WTC11 (cell line): ENCODE measurements at places on chromosomes 6 and 20.

GRCh38 chr6:95159557-95159956 lies 417.8 kb upstream of the MANEA start:
- no peak for DNase-seq

DNA sequence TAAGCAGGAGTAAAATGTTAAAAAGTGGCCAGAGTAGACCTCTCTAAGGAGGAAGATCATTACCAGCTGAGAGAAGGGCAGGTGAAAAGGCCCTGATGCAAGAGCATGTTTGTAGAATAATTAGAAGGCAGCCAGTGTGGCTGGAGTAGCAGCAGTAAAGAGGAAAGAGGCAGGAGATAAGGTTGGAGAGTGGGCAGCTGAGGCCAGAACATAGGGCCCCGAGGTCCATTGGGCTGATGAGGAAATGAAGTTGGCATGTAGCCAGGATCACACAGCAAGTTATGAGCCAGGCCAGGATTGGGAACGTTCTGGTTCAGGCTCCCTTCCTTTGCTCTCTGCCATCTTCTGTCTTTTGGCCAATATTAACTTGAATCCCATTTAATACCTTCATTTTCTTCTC lies 51.6 kb downstream of the RALY start:
- no peak for DNase-seq

DNA sequence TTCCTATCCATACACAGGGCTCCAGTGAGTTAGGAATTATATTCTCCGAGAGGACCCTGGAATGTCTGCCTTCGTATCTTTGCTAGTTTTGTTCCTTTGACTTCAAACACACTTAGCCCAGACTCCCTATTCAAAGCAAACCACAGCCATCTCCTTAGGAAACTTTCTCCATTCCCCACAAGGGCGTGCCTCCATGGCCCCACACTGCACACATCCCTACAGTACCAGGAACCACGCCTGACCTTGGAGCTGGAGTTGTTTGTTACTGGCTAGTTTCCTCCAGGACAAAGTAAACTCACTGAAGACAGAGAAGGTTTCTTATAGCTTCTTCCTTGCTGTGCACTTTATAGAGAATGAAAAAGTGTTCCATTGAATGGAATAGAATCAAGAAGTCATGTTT lies 412.8 kb upstream of the AGPAT4 start:
- no peak for DNase-seq

DNA sequence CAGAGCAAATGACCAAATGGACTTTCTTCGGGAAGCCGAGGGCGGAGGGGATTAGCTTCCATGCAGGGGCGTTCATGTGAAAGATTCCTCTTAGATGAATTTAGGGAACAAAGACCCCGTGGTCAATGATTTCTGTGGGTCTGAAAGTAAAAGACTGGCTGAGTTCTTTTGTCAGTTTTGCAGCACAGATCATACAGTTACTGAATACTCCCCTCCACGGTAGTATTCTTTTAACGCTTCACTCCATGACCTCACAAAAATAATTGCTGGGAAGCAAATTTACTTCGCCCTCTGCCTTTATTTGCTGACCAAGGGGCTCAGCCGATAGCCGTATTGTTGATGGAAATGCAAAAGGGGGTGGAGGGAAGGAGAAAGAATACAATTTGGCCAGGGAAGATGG lies 86.0 kb upstream of the SALL4 start:
- DNase-seq = no peak

DNA sequence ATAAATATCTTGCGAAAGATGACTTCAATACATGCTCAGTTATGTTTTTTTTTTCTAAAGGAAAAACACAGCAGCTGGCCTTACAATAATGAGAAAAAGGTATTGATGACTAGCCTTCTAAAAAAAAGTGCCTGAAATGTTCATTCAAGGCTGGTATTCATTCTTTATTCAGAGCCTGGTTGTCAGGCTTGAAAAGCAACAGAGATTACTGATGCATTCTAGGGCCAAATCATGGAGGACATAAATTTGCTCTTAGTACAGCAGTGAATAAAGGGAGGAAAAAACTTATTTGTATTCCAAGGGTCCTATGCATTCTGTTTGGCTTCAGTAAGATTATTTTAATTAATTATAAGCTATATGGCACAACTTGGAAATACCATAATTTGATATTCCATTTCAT lies 83.5 kb downstream of the WASF1 start:
- DNase-seq = no peak

DNA sequence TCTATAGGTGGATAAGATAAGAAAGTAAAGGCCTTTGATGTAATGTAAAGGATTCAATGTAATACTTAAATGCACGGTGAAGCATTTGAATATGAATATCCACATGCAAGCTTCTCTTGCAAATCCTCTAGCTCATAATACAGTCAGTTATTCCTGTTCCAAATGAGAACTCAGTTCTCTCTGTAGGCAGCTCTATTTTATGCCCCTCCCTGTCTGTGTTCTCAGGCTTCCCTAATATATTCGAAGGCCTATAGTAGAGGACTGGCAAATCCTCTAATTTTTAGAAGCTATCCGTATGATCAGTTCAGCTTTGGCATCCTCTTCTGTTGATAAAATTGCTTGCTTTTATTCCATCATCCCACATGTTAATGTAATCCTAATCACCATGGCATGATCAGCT lies 200.2 kb downstream of the UBE3D start:
- DNase-seq = no peak

DNA sequence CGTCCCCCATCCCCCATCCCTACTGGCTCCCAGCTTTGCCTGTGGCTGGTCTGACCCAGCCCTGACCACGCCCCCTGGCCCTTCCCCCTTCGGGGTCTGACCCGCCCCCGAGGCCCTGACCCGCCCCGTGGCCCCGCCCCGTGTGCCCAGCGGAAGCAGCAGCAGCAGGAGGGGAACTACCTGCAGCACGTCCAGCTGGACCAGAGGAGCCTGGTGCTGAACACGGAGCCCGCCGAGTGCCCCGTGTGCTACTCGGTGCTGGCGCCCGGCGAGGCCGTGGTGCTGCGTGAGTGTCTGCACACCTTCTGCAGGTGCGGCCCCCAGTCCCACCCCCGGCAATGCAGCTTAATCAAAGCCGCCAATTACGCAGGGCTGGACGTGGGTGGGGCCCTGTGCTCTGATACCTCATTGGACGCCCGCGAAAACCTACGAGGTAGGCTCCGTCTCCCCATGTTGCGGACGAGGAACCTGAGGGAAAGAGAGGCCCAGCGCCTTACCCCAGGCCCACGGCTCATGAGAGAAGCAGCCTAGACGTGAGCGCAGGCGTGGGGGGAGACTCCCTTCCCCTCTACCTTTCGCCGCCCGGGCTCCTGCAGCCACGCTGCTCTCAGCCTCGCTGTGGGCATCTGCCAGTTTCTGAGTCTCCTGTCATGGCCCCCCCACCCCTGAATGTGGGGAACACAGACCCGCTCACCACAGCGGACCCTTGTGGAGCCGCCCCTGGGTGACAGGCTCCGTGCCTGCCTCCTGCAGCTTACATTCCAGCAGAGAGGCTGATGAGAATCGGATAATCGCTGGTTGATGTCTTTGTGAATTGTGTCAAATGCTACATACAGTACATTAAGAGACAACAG lies 12.8 kb downstream of the RBCK1 start:
- DNase-seq = peak; percentile 74

DNA sequence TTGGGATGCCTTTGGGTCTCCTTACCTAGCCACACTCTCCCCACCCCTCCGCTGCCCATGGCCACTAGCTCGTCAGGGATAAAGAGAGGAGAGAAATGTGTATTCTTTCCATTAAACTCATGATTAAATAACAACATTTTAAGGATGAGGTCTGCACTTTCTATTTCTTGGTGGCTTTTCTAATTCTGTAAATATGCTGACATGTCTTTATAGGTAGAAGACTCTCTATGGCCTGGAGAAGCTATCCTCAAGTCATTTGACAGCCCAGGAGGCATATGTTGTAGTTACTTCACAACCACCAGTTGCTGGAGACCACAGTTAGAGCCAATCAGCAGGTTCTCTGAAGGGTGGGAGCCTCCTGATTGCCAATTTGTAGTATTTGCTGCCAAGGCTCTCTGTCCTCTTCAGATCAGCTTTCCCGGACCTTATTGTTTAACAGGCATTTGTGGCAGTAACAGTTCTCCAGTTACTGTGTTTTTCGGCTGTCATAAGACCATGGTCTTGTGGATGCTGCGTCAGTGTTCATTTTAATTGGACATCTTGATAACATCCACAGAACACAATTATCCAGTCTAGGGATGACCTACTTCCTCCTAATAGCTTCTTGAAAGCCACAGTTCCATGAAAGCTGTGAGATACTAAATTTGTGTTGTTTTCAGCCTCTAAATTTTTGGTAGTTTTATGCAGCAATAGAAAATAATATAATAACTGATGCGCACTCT lies 205.0 kb upstream of the KCNQ5 start:
- no peak for DNase-seq

DNA sequence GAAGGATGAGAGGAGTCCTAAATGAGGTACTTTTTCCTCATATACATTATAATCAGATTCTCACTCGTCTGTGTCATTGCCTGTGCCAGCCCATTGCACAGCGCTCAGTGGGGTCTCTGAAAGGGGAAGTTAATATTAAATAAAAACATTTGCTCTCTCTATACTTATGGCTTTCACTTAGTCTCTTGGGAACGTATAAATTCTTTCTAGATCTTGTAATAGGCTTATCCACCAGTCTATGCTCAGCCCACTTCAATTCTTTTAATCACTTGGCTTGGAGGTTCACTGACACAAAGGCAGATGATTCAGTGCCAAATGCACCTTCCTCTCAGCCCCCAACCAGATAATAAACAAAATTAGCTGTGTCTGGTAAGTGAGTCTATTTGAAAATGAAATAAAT lies 164.3 kb upstream of the OGFRL1 start:
- DNase-seq = no peak

- DNase-seq = no peak
Observed at GRCh38 chr6:102549221-102549874, 1155.8 kb downstream of the GRIK2 start.

GRCh38 chr6:14977747-14978382 lies 268.0 kb upstream of the JARID2 start:
- DNase-seq = no peak

GRCh38 chr6:80403365-80403764 lies 296.9 kb downstream of the BCKDHB start:
- DNase-seq = no peak

DNA sequence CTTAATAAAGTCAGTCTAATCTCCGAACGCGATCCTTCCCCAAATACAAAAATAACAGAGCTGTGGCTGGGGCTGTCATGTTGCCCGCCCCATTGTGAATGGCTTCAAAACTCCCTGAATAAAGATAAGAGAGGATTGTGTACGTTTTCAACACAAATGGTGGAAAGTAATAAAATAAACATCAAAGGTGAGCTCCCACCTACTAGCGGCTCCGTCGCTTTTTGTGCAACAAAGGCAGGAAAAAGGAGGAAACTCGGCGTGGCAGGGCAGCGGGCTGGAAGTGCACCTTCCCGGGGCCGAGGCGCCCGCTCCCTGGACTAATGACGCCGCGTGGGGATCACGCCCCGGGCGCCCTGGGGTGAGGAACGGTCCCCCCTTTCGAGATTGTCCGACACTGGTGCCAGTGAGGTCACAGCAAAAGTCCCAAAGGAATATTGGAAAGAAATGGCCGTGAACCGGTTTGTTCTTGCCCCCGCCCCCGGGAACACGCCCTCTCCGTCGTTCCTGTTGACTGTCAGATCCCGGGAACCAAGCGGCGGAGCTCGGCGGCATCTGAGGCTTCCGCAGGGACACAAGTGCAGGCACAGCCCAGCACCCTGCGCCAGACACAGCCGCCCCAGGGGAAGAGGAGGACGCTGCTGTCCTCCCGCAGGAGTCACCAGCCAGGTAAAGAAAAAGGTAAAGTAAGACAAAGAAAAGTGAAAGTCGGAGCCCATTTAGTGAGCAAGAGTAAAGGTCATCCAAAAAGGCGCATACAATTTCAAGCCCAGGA lies 1.1 kb upstream of the FOXQ1 start:
- peak; percentile 60 for DNase-seq

GRCh38 chr6:19834858-19835257 lies 2.3 kb upstream of the ID4 start:
- DNase-seq = no peak

DNA sequence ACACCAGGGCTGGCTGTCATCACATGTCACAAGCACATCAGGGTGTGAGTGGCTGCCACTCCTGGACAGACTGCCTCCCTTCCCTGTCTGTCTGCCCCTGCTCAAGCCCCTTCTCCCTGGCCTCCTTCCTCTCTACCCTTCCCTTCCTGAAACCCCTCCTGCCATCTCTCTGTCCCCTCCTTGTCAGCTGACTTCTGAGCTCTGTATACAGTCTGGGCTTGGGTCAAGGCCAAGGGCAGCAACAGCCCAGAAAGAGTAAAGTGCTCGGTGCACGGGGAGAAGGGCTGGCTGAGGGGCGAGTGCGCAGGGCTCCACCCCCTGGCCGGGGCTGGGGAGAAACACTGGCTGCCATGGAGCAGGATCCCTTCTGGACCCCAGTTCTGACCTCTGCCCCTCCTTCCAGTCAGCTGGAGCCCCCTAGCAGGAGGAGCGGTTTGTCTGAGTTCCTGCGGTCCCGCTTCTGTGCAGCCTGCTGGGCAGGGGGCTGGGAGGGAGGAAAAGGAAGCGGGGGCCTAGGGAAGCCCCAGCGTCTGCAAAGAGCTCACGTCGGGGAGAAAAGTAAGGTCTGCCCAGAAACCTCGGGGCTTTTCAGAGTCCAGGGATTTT lies 2.0 kb downstream of the LKAAEAR1 start:
- DNase-seq = peak; percentile 45

DNA sequence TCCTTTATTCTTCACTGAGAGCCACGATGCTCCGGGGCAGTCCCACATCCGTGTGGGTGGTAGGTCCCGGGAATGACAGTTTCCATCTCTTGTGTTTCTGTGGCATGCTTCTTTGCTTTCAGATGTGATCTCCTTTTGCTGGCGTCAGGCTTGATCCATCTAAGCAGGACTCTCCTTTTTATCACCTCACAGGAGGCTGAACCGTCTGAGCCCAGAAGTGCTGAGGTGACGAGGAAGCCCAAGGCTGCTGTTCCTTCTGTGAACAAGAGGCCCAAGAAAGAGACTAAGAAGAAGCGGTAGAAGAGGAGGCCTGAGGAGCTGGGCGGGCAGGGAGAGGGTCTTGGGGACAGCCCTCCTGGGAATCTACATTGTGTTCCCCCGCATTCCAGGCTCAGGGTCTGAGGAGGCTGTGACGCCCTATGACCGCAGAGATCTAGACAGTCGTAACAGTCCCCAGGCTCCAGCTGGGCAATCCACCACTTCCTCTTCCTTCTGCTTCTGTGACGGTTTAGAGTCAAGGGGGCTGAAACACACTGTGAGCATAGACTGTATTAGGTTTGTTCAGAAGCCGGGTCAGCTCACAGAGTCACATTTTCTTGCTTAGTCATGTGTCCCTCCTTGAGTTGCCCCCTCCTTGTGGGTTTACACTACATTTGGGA lies 26.8 kb downstream of the MANBAL start:
- no peak for DNase-seq

DNA sequence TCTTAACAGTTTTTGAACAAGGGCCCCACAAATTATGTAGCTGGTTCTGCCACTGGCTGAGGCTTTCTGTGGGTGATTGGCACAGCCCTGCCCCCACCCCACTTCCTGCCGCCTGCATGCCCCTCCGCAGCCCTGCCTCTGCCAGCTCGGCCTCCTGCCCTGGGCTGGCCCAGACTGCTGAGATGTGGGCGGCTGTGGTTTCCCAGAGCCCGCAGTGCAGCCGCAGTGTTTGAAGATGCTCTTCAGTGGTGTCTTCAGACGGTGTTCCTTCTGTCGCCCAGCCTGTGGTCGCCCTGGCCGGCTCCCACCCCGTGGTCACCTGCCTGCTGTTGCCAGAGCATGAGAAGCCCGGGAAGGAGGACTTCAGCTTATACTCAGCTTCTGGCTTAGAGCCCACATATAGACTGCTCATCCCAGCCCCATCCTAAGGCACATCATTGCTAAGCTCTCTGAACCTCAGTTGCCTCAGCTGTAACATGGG lies 154.3 kb downstream of the VEGFA start:
- DNase-seq = no peak

- DNase-seq = no peak
Observed at GRCh38 chr20:56004007-56004406, 1.3 kb downstream of the CBLN4 start.
